Activated CD4-positive, alpha-beta T cell treated with anti-CD3 and anti-CD28 coated beads for 36 hours (primary cell): ENCODE measurements at places on chromosomes 3 and 15. TPM values are rescaled to one million over a fixed set of nuclear protein-coding genes. Genes with fewer than 3 reads are reported as not detected.

ENTPD3 gene
- total RNA-seq, result not detected

GRCh38 chr3:152382312-152383135 is 113.8 kb downstream of the MBNL1 start:
- H3K27me3 ChIP-seq, result no peaks in the 10 kb centered on the region
- peaks cover 17% of the 10 kb centered on the region for H3K36me3 ChIP-seq
- DNase-seq, result no peak

C2CD4A gene
- 0.73 TPM for total RNA-seq

SGO1 gene
- total RNA-seq, result 29.4 TPM

- H3K27me3 ChIP-seq, result no peaks in the 10 kb centered on the region
- no peak overlapping the region for H3K4me3 ChIP-seq
- no peaks in the 10 kb centered on the region for H3K36me3 ChIP-seq
- no peak overlapping the region for H3K27ac ChIP-seq
These were observed 716.9 kb downstream of the AGBL1 start for GRCh38 chr15:86796521-86796920.

EXD1 gene
- not detected for total RNA-seq

DNA sequence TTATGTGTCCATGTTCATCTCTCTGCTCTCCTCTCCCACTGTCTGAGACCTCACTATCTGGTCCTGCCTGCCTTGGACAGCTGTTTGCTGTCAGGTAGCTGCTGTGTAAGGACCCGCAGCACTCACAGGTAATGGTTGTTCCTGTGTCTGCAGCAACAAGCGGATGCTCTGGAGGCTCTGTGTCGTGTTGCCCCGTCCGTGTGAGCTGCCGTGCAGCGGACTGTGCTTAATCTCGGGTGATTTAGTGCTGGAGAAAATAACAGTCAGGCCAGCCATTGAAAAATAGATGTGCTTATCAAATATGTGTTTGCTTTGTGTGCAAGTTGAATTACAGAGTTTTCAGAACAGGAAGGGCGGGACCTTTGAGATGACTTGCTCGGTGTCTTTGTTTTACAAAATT is 121.4 kb downstream of the GABRG3 start:
- H3K27ac ChIP-seq, result no peak overlapping the region
- no peak overlapping the region for H3K4me3 ChIP-seq
- DNase-seq, result no peak
- no peaks in the 10 kb centered on the region for H3K27me3 ChIP-seq
- no peaks in the 10 kb centered on the region for H3K4me1 ChIP-seq

GRCh38 chr3:20320489-20320888 is 134.5 kb upstream of the SGO1 start:
- H3K4me1 ChIP-seq, result no peaks in the 10 kb centered on the region
- H3K36me3 ChIP-seq, result no peaks in the 10 kb centered on the region
- no peak for DNase-seq
- no peak overlapping the region for H3K4me3 ChIP-seq
- no peaks in the 10 kb centered on the region for H3K27me3 ChIP-seq

ATP8B4 gene
- total RNA-seq, result 5.0 TPM

GRCh38 chr3:129663930-129664646 is 57.6 kb upstream of the PLXND1 start:
- no peak overlapping the region for H3K27ac ChIP-seq
- H3K4me1 ChIP-seq, result peaks cover 4% of the 10 kb centered on the region
- H3K36me3 ChIP-seq, result peaks cover 1% of the 10 kb centered on the region
- no peaks in the 10 kb centered on the region for H3K27me3 ChIP-seq

GTPBP8 gene
- total RNA-seq, result 34.3 TPM

GRCh38 chr3:16280671-16281070 is 15.7 kb downstream of the OXNAD1 start:
- H3K27ac ChIP-seq, result no peak overlapping the region
- no peak overlapping the region for H3K4me3 ChIP-seq
- no peaks in the 10 kb centered on the region for H3K27me3 ChIP-seq
- H3K36me3 ChIP-seq, result peaks cover 44% of the 10 kb centered on the region

- H3K27ac ChIP-seq, result no peak overlapping the region
- no peak overlapping the region for H3K4me3 ChIP-seq
These were observed 98.8 kb downstream of the SH3GL3 start for GRCh38 chr15:83545804-83546511.

WDR53 gene
- total RNA-seq, result 12.8 TPM

ONECUT1 gene
- not detected for total RNA-seq

DNA sequence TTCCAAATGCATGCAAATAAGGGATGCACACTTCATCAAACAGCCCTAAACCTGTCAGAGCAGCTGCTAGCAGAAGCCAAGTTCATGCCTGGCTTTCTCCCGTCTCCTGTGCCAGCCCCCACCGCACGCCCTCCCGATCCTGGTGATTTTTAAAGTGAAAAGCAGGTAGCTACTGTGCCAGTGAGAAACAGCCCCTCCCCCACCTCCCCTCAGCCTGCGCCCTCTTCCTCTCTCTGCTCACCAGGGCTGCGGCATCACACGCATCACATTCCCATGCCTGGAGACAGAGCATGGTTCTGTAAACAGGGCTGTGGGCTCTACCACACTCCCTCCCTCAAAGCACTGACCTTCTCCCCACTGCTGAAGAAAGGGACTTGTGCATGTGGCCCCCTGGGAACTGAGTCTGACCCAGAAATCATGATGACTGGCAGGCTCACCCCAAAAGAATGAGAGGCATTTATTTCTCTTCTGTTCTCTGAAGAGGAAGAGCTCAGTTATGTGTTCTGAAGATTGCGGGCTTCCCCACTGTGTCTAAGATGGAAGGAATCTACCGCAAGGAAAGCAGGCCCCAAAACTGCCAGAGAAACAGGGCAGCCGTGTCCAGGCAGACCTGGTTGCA is 14.5 kb upstream of the SLC6A1 start:
- no peaks in the 10 kb centered on the region for H3K36me3 ChIP-seq
- H3K27me3 ChIP-seq, result peaks cover 26% of the 10 kb centered on the region
- H3K4me1 ChIP-seq, result peaks cover 6% of the 10 kb centered on the region
- DNase-seq, result no peak
- no peak overlapping the region for H3K27ac ChIP-seq

DNA sequence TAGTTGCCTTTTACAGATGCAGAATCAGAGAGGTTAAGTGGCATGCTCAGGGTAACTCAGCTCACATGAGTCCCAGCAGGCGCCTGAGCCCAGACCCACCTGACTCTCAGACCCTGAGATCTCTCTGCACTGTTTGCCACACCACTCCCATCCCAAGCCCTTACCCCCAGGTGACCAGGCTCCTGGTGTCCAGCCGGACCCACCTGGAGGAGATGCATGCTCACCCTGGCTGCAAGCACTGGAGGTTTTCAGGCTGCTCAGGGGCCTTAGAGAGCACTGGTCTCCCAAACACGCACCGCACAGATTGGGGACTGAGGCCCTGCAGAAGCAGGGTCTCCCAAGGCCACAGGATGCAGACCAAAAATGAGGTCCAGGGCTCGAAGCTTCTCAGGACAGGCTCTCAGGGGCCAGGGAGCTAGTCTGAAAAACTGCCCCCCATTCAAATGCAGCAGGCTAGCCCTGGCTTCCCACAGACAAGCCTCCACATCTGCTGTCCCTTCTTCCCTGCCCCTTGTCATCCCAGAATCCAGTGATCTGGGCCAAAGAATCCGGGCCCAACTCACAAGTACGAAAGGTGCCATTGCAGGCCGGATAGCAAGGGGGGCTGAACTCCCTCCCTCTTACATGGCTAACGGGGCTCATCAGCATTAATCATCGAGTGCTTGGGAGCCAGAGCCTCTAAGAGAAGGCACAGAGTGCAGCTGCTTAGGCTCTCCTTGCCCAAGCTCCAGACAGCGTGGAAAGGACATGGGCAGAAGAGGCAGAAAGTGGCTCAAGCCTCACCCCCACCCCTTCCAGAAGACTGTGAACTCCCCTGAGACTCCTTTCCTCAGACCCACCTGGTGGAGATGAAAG is 90.2 kb upstream of the PRR20G start:
- no peak for DNase-seq
- H3K36me3 ChIP-seq, result no peaks in the 10 kb centered on the region
- H3K4me1 ChIP-seq, result no peaks in the 10 kb centered on the region

- H3K4me1 ChIP-seq, result no peaks in the 10 kb centered on the region
- H3K36me3 ChIP-seq, result peaks cover 11% of the 10 kb centered on the region
- no peak for DNase-seq
- H3K27me3 ChIP-seq, result no peaks in the 10 kb centered on the region
- H3K27ac ChIP-seq, result no peak overlapping the region
These were observed 32.5 kb upstream of the SIN3A start for GRCh38 chr15:75483961-75484360.

DNA sequence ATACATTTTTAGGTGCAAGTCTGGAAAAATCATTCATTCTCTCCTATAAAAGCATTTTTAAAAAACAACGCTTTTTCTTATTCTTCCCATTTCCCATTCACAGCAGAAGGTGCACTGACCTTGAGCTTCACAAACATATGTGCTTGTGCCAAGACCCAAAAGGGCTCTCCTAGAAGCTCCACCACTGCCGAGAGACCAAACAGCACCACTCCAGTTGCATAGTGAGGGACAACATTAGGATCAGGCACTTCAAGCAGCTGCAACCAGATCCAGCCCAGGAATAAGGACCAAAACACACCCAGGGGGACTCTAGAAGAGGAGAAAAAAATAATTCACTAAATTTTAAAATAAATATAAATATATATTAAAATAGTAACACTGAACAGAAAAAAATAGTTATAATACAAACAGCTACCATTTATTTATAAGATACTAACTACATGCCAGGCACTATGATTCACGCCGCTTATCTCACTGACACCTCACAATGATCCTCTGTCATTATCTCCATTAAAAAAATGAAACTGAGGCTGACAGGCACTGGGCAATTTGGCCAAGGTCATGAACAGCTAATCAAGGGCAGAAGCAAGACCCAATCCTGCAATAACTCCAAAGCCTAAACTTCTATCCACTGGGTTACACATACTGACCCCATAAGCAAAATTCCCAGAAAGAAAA is 7.8 kb downstream of the RFT1 start:
- H3K4me1 ChIP-seq, result no peaks in the 10 kb centered on the region
- no peak overlapping the region for H3K27ac ChIP-seq
- H3K27me3 ChIP-seq, result no peaks in the 10 kb centered on the region
- H3K4me3 ChIP-seq, result no peak overlapping the region
- H3K36me3 ChIP-seq, result peaks cover 60% of the 10 kb centered on the region

DNA sequence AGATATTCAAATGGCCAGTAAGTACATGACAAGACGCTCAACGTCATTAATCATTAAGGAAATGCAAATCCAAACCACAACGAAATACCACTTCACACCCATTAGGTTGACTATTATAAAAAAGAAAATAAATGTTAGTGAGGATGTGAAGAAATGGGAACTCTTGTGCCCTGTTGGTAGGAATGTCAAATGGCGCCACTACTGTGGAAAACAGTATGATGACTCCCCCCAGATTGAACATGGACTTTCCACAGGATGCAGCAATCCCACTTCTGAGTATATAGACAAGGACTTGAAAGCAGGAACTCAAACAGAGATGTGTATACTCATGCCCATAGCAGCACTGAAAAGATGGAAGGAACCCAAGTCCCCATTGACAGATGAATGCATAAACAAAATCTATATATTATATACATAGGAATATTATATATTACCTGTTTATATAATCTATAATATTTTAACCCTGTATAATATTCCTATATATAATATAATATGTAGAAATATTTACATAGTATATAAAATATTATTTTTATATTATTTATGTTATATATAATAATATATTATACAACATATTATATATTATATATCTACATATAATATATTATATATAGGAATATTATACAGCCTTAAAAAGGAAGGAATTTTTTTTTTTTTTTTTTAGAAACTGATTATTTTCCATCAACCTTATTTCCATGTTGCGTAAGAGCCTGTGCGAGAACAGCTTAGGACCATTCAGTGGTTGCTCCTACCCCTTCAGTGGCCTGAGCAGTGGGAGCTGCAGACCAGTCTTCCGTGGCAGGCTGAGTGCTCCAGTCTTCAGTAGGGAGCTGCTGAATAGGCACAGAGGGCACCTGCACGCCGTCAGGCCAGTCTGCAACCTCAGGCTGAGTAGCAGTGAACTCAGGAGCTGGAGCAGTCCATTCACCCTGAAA is 17.6 kb upstream of the PIGZ start:
- DNase-seq, result no peak
- H3K4me3 ChIP-seq, result no peak overlapping the region
- no peaks in the 10 kb centered on the region for H3K36me3 ChIP-seq

GRCh38 chr3:37015642-37016041 is 22.3 kb downstream of the MLH1 start:
- no peaks in the 10 kb centered on the region for H3K27me3 ChIP-seq
- DNase-seq, result no peak
- H3K4me3 ChIP-seq, result no peak overlapping the region
- H3K4me1 ChIP-seq, result no peaks in the 10 kb centered on the region
- no peak overlapping the region for H3K27ac ChIP-seq

DNA sequence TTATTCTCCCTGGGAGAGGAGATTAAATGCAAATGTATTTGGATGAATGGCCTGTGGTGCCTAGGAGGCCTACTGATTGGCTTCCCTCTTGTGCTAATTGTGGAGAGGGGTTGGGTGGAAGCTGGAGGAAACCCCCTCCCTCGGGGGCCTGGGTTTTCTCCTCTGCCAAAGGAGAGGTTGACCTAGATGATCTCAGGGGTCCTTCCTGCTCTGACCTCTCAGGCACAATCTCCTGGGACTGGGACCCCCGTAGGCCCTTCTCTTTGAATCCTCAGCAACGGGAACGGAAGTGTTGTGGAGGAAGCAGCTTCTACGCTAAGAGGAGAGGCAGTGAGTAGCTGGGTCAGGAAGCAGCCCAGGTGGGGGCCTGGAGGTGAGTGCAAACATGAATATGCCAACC is 40.5 kb upstream of the MAGEF1 start:
- peaks cover 2% of the 10 kb centered on the region for H3K27me3 ChIP-seq
- H3K27ac ChIP-seq, result no peak overlapping the region
- DNase-seq, result no peak
- H3K4me1 ChIP-seq, result peaks cover 12% of the 10 kb centered on the region
- no peaks in the 10 kb centered on the region for H3K36me3 ChIP-seq

DNA sequence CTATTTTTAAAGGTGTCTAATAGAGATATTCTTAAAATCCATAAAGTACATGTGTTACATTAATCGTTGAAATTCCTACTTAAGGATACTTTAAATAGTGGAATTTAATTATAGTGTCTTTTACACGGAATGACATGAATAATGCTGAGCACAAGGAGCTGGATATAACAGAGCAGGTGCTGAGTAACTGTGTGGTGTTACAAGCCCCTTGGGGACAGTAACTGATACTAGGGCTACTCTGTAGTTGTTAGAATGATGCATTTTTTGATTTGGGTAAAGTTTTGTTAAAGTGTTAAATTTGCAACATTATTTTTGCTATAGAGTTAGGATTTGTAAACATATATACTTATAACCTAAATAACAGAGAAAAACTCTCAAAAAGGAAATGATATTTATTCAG is 1496.1 kb downstream of the OTOL1 start:
- DNase-seq, result no peak
- H3K4me1 ChIP-seq, result no peaks in the 10 kb centered on the region
- H3K4me3 ChIP-seq, result no peak overlapping the region

- peaks cover 17% of the 10 kb centered on the region for H3K4me1 ChIP-seq
- no peak overlapping the region for H3K4me3 ChIP-seq
- H3K27ac ChIP-seq, result no peak overlapping the region
These were observed 6.3 kb downstream of the ZNF774 start for GRCh38 chr15:90358124-90359033.

NMNAT3 gene
- 6.1 TPM for total RNA-seq
